Activated CD4-positive, alpha-beta T cell treated with anti-CD3 and anti-CD28 coated beads, Interleukin-2, amount 10 ng/mL, durations not matched to agents 24 days and 14 days (primary cell): ENCODE measurements at places on chromosomes 3 and 15. TPM values are rescaled to one million over a fixed set of nuclear protein-coding genes. Genes with fewer than 3 reads are reported as not detected.

DNA sequence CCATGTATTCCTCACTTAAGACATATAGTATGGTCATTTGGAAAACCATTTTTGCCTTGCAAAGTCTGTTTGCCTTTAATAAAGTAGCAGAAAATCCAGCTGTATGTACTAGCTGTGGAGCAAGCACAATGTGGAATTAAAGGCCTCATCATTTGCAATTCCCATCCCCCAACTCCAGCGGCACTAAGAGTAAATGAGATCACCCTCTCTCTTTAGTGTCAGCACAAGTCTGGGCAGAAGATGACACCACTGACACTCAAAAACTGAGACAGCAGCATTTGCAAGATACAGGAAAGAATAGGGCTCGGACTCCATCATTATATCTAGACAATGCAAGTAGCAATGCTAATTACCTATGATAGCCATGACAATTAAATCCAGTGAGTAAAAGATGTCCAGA, 24.7 kb upstream of the DYNC1LI1 start:
- no peak for DNase-seq
- H3K27me3 ChIP-seq, result peaks cover 31% of the 10 kb centered on the region
- H3K27ac ChIP-seq, result no peak overlapping the region
- H3K36me3 ChIP-seq, result no peaks in the 10 kb centered on the region

IL12A gene
- total RNA-seq, result 0.21 and 0.59 TPM in 2 replicates

DNA sequence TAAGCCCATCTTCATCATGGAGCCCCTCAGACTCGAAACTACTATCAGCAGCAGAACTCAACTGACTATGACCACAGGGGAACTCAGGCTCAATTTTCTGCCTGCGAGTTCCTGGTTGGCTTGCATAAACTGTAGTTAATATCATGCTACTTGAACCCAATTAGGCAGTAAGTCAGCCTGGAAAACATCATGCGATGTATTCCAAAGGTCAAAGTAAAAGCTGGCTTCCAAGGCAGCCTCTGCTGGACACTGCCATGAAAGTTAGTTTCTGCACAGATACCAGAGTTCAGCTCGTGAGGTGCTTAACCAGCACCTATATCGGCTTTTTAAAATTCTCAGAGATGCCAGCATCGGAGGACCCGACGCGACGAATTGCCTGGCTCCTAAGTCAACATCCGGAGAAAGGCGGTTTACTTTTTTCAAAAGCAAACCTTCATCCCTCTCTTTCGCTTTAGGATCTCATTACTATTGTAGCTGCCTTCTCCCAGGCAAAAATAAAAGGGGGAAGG, 3.8 kb downstream of the ANP32A start:
- H3K36me3 ChIP-seq, result peaks cover 38% of the 10 kb centered on the region
- no peak for DNase-seq
- H3K4me3 ChIP-seq, result peak overlapping the region; percentile 97
- H3K27me3 ChIP-seq, result no peaks in the 10 kb centered on the region

- no peak overlapping the region for H3K4me3 ChIP-seq
- H3K27me3 ChIP-seq, result no peaks in the 10 kb centered on the region
- H3K4me1 ChIP-seq, result peaks cover 10% of the 10 kb centered on the region
- peaks cover 35% of the 10 kb centered on the region for H3K36me3 ChIP-seq
- no peak overlapping the region for H3K27ac ChIP-seq
- no peak for DNase-seq
Observed at GRCh38 chr3:190596349-190597285, 82.7 kb downstream of the IL1RAP start.

CHST2 gene
- 6.1 and 6.4 TPM in 2 replicates for total RNA-seq

DNA sequence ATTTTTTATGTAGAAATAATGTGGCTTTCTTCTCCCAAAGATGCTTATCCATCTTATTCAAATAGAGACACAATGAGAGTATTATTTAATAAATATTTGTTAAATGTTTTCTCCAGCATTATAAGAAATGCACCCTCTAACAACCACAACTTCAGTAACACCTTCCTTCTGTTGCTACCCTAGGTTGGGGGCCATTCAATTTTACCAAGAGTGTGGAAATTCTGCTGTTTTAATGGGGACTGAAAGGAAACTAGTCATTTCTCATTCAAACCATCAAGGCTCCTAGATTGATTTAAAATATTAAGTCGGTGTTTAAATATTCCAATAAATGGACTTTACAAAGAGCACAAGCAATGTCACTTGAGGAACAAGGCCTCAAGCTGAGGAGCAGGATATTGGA, 7.6 kb downstream of the ONECUT1 start:
- H3K27ac ChIP-seq, result no peak overlapping the region
- H3K4me3 ChIP-seq, result no peak overlapping the region
- peaks cover 78% of the 10 kb centered on the region for H3K27me3 ChIP-seq
- peaks cover 13% of the 10 kb centered on the region for H3K4me1 ChIP-seq

DNA sequence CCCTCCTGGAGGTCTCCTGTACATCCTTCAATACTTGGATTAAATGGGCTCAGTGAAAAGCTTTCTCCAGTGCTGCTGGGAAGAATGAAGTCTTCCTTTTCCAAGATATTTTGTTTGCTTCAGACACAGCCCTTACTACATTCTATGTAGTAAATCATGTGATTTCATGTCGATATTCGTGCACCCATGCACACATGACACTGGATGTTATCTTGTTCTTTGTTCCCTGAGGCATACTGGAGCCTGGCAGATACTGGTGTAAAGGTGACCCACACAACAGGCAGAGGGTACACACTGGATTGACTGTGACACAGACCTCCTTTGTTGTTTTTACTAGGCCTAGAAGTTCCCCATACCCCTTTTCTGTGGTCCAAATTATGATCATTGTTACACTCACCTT, 40.3 kb upstream of the ATP2C1 start:
- peaks cover 4% of the 10 kb centered on the region for H3K36me3 ChIP-seq
- no peak overlapping the region for H3K27ac ChIP-seq
- H3K27me3 ChIP-seq, result peaks cover 45% of the 10 kb centered on the region
- DNase-seq, result peak; percentile 45

ESYT3 gene
- total RNA-seq, result 0.17 and 0.23 TPM in 2 replicates

- no peak for DNase-seq
- H3K4me1 ChIP-seq, result no peaks in the 10 kb centered on the region
- H3K27me3 ChIP-seq, result peaks cover 1% of the 10 kb centered on the region
- H3K36me3 ChIP-seq, result no peaks in the 10 kb centered on the region
- H3K27ac ChIP-seq, result no peak overlapping the region
Observed at GRCh38 chr3:169303660-169304059, 359.9 kb downstream of the MECOM start.

DNA sequence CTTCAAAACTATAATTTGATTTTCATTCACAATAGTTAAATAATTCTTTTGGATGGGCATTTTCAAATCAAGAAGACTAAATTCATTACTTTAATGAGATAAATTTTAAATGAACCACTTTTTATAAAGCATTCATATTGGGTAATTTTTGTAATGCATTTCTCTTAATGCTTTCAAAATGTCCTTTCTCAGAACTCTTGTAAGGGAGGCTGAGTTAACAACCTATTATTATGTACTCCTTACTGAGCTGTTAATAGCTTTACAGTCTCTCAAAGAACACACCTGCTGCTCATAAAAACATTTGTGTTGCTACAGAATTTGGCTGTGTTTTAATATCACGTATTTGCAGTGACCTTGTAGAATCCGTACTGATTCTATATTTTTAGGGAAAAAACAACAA, 334.0 kb upstream of the ARL6 start:
- no peak overlapping the region for H3K27ac ChIP-seq
- no peak for DNase-seq
- no peaks in the 10 kb centered on the region for H3K4me1 ChIP-seq
- no peaks in the 10 kb centered on the region for H3K27me3 ChIP-seq

DNA sequence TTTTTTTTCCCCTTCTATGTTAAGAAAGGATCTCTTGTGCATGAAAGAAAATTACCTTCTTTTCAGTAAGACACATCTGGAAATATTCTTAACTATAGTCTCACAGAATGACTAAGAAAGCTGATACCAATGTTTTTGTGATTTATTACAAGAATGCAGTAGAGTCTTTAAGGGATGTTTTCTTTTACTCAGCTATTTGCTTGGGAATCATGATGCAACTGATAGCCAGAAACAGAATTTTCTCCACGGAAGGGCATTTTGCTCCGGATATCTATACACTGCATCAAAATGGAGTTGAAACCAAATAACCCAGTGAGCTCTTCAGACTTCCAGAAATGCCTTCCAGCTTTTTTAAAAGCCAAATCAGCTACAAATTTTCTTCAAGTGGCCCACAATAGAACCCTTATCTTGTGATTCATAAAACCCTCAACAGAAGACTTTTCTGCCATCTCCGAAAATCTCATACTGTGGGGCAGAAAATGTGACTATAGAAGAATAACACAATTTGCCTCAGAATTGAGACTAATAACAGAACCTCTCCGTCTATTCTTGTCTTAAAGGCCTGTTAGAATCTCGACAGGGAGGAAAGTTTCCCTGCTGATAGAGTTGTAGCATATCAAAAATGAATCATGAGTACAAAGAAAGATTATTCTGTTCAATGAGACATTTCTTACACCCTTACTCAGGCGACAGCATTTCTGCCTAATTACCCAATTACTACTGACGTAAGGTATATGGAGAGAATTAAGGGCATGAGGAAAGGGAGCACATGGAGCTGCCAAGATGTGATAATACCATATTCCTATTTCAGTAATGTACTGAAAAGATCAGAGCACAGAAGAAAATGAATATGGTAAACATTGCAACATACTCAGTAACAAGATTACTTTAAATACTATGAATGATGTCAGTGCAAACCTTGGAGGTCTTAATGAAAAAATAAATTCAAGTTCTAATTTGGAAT, 900.1 kb downstream of the ROBO1 start:
- H3K4me1 ChIP-seq, result no peaks in the 10 kb centered on the region
- no peak for DNase-seq
- H3K27me3 ChIP-seq, result no peaks in the 10 kb centered on the region
- no peaks in the 10 kb centered on the region for H3K36me3 ChIP-seq

- no peaks in the 10 kb centered on the region for H3K36me3 ChIP-seq
- no peak for DNase-seq
- H3K4me1 ChIP-seq, result no peaks in the 10 kb centered on the region
- H3K27ac ChIP-seq, result no peak overlapping the region
- H3K4me3 ChIP-seq, result no peak overlapping the region
Observed at GRCh38 chr15:69357773-69358771, 56.1 kb upstream of the KIF23 start.

CDHR4 gene
- not detected in 2 replicates for total RNA-seq

NFKBIZ gene
- 57.2 and 59.2 TPM in 2 replicates for total RNA-seq

DNA sequence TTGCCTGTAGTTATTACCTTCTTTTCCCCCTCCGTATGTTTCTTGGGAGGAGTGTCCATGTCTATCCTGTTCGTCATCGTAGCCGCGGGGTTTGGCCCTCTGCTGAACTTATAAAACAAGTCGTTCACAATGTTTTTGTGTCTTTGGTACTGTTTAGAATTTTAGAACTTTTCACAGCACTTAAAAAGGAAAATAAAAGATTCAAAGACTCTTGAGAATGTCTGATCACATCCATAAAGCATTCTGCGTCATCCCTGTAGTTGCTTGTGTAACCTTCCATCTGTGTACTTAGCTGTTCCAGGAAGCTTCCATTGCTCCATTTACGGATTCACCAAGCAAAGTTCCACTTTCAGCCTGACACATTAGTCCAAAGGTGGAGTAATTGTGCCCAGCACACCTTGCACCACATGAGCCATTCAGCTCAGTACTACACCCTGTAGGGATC, 677.1 kb upstream of the NR2F2 start:
- no peaks in the 10 kb centered on the region for H3K36me3 ChIP-seq
- DNase-seq, result no peak
- no peaks in the 10 kb centered on the region for H3K4me1 ChIP-seq
- H3K27ac ChIP-seq, result no peak overlapping the region

DNA sequence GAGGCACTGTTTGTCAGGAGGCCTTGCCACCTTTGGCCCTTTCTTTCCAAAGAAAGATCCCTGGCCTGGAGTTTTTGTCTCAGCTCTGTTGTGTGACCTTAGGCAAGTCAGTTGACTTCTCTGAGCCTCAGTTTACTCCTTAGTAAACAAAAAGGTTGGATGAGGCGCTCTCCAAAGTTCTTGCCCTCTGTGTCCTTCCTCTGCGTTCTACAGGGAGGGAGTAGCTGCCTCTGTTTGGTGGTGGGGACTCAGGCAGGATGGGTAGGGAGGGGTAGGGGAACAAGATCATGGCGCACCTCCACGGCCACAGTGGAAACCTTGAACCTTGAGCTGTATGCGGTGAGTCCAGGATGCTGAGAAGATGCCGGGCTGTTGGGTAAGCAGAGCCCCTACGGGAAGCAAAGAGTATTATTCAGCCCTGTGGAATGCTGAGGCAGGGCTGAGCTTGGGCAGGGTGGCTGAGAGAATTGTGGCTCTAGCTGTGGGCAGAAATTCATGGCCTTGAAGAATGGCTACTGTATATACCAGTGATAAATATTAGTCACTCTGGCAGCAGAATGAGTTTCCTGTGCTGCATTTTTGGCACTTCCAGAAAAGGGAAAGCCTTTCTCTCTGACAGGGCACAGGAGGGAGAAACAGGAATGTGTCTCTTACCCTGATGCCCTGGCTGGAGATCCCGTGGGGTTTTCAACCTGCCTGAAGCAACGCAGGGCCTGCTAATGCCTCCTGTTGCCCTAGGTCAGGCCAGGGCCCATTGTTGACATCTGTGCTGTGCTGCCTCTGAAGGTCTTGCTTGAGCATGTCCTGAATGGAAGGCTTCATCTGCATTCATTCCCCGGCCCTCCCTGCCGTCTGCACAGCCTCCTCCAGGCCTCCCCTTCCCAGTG, 39.9 kb downstream of the SMAD3 start:
- H3K4me1 ChIP-seq, result peaks cover 64% of the 10 kb centered on the region
- peak overlapping the region; percentile 83 for H3K27ac ChIP-seq
- peaks cover 40% of the 10 kb centered on the region for H3K36me3 ChIP-seq

GRCh38 chr15:65409036-65409631, 13.6 kb downstream of the IGDCC4 start:
- H3K36me3 ChIP-seq, result no peaks in the 10 kb centered on the region
- DNase-seq, result no peak
- H3K27ac ChIP-seq, result no peak overlapping the region
- H3K4me3 ChIP-seq, result no peak overlapping the region

DNA sequence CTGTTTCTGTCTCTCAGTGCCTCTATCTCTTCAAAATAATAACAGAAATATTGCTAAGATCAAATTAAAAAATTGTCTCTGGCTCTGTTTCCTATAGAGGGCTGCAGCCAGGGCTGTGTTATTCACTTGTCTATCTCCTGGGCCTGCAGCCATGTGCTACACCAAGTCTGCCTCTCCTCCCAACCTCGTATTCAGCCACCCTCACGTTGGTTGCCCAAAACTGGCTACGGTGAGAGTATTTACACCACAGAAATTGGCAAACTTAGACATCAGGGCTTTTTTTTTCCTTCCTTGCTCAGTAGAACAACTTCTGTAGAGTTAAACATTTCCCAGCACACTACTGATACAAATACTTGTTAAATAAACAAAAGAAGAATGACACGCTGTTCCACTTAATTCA, 320.9 kb upstream of the ICE2 start:
- peaks cover 5% of the 10 kb centered on the region for H3K36me3 ChIP-seq
- H3K4me1 ChIP-seq, result peaks cover 48% of the 10 kb centered on the region
- no peaks in the 10 kb centered on the region for H3K27me3 ChIP-seq
- peak overlapping the region; percentile 97 for H3K27ac ChIP-seq
- no peak for DNase-seq
